Stimulated activated CD4-positive, alpha-beta T cell treated with anti-CD3 and anti-CD28 coated beads, Interleukin-1b, Interleukin-23, amount 100 ng/mL, for 24 hours (primary cell): ENCODE measurements at places on chromosomes 7 and 10.
A peak's percentile ranks its signal among the peaks of the same experiment; 100 is the strongest.

DNA sequence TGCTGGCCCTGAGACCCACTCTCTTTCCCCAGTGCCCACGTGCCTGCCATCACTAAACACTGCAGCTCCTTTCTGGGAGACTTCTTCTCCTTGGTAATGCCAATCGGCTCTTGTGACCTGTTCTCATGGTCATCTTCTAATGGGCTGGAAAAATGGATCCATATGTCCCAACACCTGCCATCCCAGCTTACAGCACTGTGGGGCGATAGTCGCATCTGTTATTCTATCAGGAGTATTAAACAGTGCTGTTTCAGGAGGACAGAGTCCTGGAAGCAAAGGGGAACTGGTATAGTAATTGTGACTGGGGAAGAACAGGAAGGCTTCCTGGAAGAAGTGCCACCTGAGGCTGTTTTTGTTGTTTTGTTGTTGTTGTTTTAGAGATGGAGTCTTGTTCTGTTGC is 411.2 kb downstream of the GLRX3 start:
- DNase-seq = no peak

GRCh38 chr7:27185013-27185853 is at the start of gene HOXA11:
HOXA11 (minus strand) TSS chr7:27185232; CDS start chr7:27185144, 88 bp downstream.
- no peak for DNase-seq

- DNase-seq = no peak
These were observed 46.1 kb downstream of the WIPF3 start for GRCh38 chr7:29852457-29852856.

DNA sequence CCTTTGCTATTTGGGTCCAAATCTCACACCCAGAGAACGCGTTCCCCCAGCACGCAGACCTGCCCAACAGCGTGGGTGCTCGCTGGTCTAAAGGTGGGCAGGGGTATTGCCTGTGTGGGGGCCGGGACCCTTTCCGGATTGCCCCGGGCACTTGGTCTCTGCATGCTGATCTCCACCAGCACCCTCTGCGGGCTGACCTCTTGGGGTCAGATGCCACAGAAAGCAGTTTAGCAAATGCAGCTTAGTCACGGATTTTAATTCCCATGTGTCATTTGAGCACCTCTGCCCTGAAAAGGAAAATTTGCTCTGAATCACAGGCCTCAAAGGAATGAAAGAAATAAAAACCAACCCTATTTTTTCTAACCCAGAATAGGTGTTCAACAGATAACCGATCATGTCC is 46.7 kb downstream of the PKD1L1 start:
- DNase-seq = no peak

- DNase-seq = no peak
These were observed 145.4 kb downstream of the KIF20B start for GRCh38 chr10:89846786-89847185.

- no peak for DNase-seq
These were observed 375.3 kb downstream of the DPP6 start for GRCh38 chr7:154427533-154427932.

GRCh38 chr10:131588704-131589220 is 277.2 kb upstream of the TCERG1L start:
- no peak for DNase-seq

- no peak for DNase-seq
These were observed 35.9 kb downstream of the INSIG1 start for GRCh38 chr7:155333346-155334234.

DNA sequence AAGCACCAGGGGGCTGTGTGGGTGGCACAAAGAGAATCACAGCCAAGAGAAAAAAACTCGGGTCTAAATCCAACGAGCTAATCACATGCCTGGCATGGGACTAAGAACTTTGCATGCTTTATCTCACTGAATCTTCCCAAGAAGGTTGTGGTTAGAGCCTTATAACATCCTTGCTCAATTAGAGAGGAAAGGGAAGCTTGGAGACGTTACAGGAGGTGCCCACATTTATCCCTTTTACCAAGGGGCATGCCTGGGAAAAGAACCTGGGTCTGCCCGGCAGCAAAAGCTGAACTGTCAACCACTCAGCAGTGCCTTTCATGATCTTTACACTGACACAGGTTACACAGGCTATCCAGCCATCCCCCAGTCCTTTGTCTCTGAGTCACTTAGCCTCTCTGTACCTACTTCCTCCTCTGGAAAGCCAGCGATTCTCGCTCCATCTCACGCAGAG is 190.1 kb downstream of the PRPF18 start:
- DNase-seq = no peak

DNA sequence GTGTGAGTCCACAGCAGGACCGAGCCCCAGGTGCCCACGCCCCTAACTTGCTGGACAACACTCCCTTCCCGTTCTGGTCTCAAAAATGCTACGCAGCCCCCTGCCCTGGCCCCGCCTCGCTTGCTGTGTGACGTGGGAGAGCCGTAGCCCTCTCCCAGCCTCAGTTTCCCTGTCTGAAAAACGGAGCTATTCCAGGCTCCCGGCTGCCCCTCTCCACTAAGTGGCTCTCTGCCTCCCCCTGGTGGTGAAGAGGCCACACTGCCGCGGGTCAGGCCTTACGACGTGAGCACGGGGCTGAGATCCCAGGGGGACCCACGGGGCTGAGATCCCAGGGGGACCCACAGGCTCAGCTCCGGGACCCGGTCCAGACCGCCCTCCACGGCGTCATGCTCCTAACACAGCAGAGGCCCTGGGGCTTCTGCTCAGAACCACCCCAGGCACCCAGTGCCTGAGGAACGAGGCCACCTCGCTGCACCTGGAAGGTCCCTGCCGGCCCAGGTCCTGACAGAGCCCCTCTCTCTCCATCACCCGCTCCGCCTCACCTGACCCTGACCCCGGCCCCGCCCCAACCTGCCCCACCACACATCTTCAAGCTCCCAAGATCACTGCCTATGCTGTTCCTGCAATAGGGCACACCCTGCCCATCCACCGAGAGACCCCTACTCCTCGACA is 26.7 kb downstream of the MICALL2 start:
- peak; percentile 63 for DNase-seq

DNA sequence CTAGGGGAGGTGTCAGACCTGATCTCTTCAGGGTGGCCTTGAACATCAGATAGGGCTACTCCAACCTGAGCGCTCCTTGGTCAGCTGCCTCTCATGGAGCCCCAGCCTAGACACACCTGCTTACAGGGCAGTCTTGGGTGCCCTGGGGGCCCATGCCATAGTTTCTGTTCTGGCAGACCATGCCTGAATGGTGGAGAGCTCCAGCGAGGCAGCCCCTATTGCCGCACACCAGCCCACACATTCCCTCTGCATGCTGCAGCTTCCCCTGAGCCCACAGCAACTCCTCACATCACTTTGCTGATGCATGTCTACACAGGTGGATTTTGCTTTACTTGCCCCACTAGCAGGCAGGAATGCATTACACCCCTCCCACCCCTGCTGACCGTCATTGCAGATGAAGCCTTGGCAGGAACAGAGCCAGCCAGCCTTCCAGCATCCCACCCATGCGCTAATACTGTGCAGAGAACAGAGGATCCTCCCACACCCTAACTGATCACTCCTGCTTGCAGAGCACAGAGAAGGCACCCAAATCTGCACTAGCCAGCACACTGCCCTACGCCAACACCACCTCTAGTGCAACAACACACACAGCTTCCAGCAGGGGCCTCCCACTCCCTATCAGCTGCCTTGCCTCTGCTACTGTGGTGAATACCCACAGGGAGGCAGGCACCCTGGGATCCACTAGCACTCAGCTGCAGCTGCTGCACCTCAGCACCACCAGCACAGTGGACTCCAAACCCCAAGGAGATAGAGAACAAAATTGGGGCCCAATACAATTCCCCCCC is 43.0 kb upstream of the GRM3 start:
- no peak for DNase-seq

- DNase-seq = no peak
These were observed 2.9 kb downstream of the PKD2L1 start for GRCh38 chr10:100327007-100327717.

GRCh38 chr10:1392127-1392526 is 335.9 kb downstream of the WDR37 start:
- no peak for DNase-seq

DNA sequence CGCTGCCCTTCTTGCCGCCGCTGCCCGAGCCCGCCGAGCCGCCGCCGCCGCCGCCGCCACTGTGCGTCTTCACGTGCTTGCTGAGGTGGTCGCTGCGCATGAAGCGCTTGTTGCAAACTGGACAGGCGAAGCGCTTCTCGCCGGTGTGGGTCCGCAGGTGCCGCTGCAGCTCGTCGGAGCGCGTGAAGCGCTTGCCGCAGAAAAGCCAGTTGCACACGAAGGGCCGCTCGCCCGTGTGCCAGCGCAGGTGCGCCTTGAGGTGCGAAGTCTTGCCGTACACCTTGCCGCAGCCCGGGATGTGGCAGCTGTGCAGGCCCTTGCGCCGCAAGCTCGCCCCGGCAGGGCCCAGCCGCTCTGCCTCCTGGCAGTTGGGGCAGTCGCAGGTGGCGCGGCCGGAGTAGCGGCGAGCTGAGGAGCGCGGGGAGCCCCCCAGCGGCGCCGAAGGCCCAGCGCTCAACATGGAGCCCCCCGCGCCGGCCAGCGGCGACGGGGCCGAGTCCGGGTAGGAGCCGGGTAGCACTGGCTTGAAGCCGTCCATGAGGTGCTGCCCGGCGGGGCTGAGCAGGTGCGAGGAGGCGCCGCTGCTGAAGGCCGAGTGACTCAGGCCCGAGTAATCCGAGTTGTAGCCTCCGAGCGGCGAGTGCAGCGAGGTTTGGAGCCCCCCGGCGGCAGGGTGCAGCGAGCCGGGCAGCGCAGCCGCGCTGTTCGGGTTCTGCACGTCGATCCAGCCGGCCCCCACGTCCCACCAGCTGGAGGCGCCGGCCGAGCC is 2.1 kb downstream of the SP8 start:
- DNase-seq = no peak

DNA sequence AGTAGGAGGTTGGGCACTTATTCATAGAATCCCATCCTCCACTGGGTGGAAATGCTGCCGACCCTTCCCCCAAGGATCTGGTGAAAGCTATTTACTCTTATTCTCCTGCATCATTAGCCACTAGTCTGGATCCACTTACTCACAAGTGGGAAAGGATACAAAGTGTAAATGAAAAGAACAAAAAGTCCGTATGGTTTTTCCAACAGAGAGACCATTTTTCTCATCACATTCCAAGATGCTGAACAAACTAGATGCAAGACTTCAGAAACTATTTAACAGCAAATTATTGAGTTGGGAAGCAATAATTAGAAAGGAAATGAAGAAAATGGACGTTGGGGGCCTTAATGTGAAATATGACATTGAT is 242.4 kb upstream of the GLI3 start:
- no peak for DNase-seq

DNA sequence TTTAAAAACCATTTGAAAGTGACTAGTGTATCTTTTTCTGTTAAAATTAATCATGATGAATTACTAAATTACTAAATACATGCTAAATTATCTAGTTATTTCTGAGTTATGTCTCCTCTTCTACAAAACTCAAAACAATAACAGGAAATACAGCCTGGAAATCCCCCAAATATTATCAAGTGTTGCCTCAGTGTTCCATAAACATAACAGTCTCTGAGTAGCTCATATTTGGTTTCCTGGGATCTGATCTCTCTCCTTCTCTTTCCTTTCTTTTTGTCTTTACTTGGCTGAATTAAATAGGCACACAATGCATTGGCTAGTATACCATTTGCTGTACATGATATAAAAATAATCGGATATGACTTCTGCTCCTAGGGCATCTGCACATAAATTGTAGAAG is 277.6 kb upstream of the IGFBP3 start:
- DNase-seq = no peak

- DNase-seq = no peak
These were observed 18.2 kb upstream of the C10orf53 start for GRCh38 chr10:49661140-49661856.

DNA sequence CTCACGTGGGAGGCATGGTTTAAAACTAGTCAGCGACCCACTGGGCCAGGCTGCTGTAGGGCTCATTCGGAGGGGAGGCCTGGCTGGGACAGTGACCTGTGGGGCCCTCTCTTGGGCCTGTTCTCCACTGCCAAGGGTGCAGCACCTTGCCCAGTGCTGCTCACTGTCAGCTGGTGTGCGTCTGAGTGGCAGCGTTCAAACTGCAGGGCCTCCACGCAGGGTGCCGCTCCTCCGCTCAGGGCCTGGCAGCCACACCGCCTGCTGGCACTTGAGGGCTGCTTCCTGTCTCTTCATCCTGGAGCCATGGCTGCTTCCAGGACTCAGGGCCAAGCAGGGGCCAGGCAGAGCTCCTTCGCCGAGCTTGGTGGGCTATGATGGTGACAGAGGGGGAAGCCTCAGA is 18.3 kb downstream of the ADAMTS14 start:
- no peak for DNase-seq

- no peak for DNase-seq
These were observed 102.8 kb upstream of the THSD7A start for GRCh38 chr7:11934796-11935195.

DNA sequence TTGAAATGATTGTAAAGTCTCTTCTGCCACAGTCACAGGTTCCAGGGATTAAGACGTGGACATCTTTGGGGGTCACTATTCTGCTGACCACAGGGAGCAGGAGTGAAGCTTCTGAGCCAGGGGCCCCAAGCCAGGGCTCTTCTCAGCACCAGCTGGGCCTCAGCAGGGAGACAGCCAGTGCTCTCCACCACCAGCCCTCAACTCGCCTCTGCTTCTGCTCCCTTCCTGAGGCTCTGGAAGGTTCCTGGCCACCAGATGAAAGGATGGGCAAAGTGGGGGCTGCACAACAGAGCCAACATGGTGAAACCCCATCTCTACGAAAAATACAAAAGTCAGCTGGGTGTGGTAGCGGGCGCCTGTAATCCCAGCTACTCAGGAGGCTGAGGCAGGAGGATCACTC is 11.2 kb upstream of the CRYGN start:
- no peak for DNase-seq

DNA sequence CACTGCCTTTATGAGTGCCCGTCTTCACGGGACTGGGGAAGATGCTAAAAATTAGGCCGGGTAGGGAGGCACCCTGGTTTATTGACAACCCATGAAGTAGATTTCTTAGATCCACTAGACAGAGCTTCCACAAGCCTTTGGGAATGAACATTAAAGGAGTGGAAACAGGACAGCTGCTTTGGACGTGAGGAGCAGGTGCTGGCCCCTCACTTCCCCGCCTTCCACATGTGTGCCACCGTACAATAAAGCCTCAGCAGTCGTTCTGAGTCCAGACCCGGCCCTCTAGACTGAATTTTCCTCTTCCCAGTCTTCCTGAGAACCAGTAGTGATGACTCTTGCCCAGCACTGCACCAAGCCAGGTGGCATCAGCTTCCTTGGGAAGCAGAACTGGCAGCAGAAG is 282.4 kb downstream of the CELF2 start:
- no peak for DNase-seq

DNA sequence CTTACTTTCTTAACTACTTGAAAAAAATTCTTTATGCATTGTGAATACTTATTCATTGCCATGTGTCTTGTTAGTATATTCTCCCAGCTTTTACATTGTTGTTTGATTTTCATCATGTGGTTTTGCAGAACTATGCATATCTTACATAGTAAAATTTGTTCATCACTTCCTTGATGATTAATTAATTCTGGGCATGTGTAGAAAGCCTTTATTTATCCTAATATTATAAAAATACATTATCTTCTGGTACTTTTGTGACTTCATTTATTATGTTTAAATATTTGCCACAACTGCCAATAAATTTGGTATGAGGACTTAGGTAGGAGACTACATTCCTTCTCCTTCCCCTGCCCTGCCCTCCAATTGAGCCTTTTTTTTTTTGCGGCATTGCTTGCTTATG is 166.0 kb upstream of the ZNF32 start:
- DNase-seq = no peak
